Activated T-helper 1 cell treated with anti-CD3 and anti-CD28 coated beads, Interleukin-2, amount 50 U/mL, for 16 hours (primary cell): ENCODE measurements at places on chromosomes 13 and 19.

GRCh38 chr19:43667876-43668405 is 2.0 kb downstream of the PLAUR start:
- DNase-seq, result no peak

DNA sequence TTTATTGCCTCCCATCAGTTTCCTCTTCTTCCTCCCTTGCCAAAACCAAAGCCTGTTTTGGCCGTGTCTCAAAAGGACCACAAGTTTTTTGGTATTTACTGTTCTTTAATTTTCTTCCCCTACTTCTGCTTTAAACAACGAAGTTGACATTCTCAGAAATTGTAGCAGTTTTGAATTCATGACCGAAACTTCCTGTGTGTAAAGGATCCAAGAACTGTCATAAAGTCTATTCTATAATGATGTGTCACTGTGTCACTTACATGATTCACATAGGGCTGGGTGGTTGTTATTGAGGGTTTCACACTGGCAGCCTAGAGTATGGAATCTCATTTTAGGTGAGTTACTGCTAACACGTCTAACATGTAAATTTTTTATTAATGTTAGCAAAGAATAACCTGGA is 741.0 kb upstream of the KLHL1 start:
- no peak for DNase-seq

DNA sequence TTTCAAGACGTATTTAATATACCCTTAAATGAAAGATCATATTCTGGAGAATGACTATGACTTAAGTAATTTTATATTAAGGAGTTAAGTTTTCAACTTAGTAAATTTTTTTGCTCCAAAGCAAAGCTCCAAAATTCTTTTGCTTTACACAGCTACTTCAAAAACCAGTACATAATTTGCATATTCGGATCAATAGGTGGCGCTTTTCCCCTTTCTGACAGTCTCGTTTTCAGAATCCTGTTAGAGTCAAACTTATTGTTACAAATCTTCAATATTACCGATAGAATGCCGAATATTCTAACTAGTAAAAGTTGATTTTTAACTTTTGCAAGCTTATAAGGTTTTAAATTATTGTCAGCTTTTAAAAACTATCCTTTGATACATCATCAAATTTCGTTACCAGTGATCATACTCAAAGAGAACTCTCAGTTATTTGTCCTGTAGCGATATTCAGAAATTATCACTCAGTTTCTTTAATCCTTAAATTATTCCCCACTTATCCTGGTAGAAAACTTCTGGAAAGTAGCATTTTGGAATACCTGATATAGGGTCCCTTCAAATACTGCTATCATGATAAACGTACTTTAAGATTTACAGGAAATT is 852.7 kb upstream of the KLHL1 start:
- no peak for DNase-seq

DNA sequence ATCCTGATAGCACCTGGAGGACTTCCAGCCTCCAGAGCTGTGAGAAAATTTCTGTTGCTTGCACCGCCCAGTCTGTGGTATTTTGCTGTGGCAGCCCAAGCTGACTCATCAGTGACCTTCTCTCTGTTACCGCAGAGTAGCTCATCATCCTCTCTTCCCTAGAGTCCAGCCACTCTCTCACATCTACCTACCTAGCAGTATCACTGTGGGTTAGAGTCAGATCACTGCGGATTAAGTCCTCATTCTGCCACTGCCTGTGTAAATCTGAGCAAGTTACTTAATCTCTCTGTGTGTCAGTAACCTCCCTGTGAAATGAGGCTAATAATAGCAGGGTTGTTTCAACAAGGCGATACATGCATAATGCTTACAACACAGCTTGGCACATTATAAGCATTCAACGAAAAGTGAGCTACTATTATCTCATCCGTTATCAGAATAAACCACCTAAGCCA is 40.3 kb upstream of the USPL1 start:
- DNase-seq, result no peak

DNA sequence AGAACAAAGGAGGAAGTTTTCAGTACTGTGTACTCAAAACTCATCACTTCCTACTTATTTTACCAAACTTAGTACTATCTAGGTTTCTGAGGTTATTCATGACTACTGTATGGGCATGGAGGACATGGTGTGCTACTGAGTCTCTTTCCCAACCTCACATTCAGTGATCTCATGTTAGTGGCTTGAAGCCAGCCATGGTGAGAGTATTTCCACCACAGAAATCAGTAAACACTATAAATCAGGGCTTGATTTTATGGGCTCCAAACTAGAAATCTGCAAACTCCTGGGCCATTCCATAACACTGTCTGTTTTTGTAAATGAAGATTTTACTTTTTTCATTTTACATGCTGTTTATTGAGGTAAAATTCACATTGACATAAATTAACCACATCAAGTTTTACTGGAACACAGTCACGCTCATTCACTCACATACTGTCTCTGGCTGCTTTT is 19.7 kb downstream of the MED26 start:
- DNase-seq, result no peak

DNA sequence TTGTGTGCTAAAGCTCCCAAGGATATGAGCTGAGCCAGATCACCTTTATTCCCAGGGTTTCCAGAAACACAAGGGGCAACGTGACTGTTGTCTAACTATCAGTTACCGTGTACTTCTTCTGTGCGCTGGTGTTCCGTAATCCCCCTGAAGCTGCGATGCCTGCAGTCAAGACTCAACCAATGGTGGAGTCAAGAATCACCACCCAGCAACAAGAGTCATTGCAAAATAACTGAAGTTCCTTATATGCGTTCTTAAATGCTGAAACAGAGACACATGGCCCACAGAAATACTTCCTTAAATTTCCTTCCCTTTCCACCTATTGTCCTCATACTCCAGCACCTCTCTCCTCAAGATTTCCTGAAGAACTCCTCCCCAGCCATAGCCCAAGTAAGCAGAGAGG is 200.2 kb downstream of the KATNAL1 start:
- no peak for DNase-seq

GRCh38 chr19:42292042-42292960 is 9.6 kb upstream of the PRR19 start:
- no peak for DNase-seq

DNA sequence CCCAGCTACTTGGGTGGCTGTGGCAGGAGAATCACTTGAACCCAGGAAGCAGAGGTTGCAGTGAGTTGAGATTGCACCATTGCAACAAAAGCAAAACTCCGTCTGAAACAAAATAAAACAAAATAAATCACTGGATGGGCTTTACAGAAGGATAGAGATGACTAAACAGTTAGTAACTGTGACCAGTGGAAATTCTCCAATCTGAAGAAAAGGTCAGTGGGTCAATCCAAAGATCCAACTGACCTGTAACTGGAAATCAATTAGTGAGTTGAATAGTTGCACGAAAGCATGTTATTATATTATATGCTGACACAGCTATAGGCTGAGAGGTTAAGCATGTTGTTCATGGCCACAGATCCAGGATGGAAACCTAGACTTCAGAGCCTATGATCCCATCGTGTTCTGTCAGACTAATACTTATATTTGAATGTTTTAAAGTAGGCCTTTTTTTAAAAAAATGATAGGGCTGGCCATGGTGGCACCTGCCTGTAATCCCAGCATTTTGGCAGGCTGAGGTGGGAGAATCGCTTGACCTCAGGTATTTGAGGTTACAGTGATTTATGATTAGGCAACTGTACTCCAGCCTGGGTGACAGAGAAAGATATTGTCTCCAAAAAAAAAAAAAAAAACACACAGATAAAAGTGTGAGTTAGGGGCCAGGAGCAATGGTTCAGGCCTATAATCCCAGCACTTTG is 1.4 kb downstream of the ECH1 start:
- no peak for DNase-seq

DNA sequence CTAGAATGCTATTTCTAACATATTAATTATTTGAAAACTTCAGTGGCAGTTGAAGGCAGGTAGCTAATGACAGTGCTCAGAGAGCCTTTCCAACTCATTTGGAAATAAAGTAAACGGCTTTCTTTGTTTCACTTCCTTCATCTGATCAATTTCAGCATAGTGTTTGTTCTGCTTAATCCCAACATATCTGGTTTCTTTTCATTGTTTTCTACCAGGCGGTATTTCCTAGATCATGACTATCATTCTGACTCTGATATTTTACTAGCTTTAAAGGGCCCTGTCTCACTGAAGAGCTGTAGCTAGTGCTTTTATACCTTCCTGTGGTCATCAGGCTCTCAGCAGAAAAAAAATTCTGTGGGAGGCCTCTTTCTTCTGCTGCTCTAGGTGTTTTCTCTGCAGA is 178.6 kb downstream of the RBM26 start:
- no peak for DNase-seq

DNA sequence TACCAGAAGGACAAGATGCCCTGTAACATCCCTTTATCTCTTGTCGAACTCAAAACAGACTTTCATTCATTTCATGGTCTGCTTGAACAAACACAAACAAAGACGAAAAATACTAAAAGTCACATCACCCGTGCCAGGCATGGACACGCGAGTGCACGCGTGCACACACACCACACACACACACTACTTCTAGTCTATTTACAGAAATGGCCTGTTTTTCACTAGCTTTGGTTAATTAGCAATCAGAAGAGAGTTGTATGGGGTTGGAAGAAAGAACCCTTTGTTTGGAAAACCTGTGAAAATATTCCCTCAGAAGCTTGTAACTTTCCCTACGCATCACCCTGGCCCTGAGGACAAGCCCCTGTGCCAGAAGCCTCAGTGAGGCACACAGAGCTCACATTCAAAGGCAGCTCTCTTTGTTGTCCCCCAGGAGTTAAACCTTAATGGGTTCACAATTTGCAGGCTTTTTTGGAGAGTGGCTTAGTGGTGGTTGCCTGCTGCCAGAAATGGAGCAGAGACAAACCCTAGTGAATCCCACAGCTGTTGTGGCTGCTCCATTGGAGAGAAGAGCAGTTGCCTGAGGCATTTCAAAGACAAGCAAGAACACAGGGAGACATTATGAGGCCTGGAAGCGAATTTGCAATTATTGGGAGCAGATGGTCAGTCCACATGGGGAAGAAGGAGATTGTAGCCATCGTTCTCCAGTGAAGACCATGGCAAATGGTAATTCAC is 55.9 kb downstream of the STARD13 start:
- no peak for DNase-seq

GRCh38 chr19:34837262-34837661 is 64.2 kb upstream of the ZNF599 start:
- no peak for DNase-seq

GRCh38 chr13:42328672-42329071 is 56.7 kb downstream of the AKAP11 start:
- no peak for DNase-seq

DNA sequence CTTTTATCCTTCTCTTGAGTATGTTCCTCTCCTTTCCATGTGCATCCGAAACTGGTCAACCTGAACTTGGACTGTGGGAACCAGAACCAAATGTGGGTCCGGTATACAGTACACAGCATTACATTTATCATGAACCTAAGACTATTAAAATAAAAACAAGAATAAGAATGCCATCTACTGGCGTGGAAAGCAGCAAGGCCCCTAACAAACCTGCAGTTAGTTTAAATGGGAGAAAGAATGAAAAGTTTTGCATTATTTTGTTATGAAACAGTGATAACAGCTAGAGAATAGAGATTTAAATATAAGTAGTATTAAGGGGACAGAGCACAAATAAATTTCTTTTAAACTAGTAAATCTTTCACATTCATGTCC is 159.5 kb downstream of the RBM26 start:
- DNase-seq, result no peak

DNA sequence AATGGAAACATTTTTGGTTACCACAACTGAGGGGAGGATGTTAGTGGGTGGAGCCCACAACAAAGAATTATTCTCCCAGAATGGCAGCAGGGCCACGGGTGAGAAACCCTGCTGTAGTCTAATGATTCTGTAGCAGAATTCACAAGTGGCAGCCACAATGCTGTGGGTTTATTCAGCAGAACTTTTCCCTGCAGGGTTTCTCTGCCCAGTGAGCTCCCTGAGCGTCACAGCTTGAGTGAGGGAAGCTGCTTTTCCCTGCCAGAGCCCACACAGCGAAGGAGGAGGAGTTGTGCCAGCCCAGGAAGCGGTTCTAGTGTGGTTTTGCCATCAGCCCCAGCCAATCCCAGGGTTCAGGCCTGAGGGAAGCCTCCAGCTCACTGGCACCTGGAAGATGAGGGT is 4.4 kb downstream of the ATP12A start:
- DNase-seq, result no peak

DNA sequence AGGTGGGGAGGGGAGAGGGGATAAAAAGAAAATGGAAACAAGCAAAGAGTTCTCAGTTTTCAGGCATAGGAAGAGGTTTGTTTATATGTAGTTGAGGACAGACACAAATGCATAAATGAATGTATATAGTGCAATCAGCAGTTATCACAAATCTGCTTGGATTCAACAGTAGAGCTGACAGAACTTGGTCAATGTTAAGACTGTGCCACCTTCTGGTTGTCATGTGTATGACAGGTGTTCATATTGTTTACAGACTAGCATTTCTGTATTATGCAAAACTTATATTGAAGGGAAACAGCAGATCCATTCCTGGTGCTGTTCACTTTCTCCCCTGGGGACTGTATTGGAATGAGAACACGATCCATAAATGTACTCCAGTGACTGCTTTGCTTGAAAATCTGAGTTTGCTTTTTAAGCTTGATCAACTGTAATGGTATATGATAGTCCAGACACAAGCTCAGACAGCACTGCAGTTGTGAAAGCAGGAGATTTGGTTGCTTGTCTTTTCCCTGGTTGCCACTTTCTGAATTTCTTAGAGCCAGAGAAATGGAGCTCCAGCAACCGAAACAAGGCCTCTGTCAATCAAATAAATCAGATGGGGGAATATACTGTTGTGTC is 319.5 kb upstream of the OBI1 start:
- no peak for DNase-seq

DNA sequence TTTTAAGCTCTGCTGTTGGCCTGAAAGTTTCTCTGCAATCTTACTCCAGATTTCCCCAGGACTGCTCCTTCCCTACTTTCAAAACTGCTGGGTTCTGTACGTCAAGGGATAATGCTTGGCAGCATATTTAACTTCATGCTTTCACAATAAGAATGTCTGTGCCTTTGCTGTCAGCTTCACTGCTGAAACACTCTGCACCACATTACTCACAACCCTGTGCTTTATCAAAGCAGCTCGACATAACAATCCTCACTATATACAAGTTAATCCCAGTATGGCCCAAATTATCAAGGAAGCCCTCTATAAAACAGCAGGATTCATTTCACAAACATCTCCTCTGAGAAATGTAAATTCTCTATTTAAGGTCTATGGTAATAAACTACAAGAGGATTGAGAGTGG is 17.5 kb downstream of the LATS2 start:
- no peak for DNase-seq
